ENCODE measurements at places on chromosomes 4 and X. TPM values are rescaled to one million over a fixed set of nuclear protein-coding genes. Genes with fewer than 3 reads are reported as not detected.

GRCh38 chr4:110840221-110840654 is 217.4 kb upstream of the PITX2 start:
- no peak for DNase-seq

DNA sequence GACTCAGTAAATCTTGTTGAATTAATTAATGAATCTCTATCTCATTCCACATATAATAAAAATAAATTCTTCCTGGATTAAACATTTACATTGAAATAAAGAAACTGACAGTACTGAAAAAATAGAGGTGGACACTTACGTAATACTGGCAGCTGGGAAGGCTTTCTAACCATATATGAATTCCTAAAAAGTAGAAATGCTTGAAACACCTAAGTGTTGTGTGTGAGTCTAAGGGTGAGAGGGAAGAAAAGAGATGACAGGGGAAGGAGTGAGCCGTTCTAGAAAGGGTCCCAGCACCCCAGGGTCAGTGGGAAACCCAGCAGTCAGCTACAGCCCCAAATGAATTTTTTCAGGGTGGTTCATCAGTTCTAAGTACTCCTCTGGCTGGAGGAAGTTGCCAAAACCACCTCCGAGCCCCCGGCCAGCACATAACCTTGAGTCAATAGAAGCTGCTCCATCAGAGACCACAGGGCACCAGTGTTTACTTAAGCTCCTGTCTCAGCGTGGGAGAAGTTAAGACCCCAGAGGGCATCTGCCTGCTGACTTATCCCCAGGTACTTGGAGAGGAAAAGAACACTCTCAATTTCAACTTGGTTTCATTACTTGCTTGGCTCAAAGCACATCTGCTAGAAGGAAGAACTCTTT is 18.3 kb downstream of the GAB3 start:
- DNase-seq = no peak

- DNase-seq = no peak
These were observed 143.7 kb downstream of the RASL11B start for GRCh38 chr4:53005808-53006207.

ZNF141 gene
- 30.0 TPM for total RNA-seq

DNA sequence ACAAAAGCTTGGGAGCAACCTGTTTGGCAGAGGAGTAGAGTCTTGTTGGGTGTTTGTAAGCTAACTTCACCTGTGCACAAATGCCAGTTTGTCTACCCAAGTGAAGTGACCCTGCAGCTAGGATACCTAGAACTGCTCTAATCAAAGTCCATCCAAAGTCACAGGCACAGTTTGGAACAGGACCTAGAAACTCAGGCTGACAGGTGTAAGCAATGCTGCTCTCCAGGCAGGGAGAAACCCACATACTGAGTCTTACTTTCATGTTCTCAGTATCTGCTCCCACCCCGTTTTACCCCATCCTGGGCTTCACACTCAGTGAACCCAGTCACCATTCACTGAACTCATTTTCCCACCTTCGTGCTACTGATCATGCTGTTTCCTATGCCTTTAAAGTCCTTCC is 40.3 kb downstream of the MAML3 start:
- no peak for DNase-seq

Measured in testis (tissue), 5 donors.